T-helper 9 cell (primary cell): ENCODE measurements at places on chromosomes 5 and 9.

GRCh38 chr9:6551136-6551535 is 94.4 kb downstream of the GLDC start:
- DNase-seq = no peak

DNA sequence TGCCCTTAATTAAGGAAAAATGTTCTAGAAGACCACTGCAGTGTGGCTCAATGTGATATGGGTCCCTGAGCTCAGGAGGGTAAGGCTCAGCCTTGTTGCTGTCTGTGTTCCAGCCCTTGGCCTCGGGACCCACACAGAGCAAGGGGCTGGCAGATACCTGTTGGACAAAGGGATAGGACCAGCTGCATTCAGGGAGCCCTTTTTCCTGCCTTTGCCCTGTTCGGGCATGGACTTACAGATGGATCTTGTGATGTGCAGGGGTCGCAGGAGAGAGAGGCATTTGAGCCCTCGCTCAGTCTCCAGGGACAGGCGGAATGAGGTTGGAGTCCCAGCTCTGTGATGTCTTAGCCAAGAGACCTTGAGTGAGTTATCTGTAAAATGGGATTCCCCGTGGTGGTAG is 12.1 kb upstream of the BOD1 start:
- no peak for DNase-seq

GRCh38 chr5:127003798-127004495 is 26.4 kb downstream of the MARCHF3 start:
- no peak for DNase-seq

- no peak for DNase-seq
Observed at GRCh38 chr9:135810806-135811575, 96.4 kb downstream of the CAMSAP1 start.

GRCh38 chr5:149594206-149594895 is 13.1 kb downstream of the ARHGEF37 start:
- no peak for DNase-seq

DNA sequence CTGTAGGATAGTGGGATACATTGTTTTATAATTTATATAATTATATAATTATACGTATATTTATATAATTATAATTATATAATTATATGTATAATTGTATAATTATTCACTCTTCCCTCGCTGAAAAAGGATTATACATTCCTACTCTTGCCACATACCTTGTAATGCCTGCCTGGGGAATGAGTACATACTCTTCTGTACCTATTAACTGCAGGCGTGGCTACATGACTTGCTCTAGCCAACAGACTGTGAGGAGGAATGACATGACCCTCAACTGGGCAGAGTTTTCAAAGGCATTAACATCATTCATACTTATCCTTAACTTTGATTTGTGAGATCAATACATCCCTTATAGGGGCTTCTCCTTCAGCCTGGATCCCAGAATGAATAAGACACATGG is 19.1 kb downstream of the ERMP1 start:
- DNase-seq = no peak

DNA sequence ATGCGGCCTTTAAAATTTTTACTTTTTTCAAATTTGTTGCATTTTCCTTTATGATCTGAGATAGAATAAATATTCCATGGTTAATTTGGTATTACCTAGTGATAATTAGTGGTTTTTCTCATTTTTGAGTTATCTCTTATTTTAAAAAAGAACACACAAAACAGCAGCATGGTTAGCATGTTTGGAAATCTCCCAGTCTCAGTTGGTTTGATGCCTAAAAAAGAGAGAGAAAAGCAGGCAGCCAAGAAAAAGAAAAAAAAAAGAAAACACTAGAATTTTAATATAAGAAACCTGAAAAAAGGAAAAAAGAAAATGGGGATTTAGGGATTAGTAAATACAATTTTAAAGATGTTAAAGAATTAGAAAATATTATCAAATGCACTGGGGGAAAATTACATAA is 15.3 kb downstream of the SUSD1 start:
- no peak for DNase-seq

GRCh38 chr5:72402959-72403628 is 82.9 kb downstream of the PTCD2 start:
- no peak for DNase-seq

GRCh38 chr9:110048976-110049698 is 158.8 kb downstream of the C9orf152 start:
- no peak for DNase-seq

GRCh38 chr9:123954518-123955280 is 24.8 kb upstream of the DENND1A start:
- no peak for DNase-seq

GRCh38 chr9:135289081-135289491 is 190.5 kb upstream of the PPP1R26 start:
- no peak for DNase-seq

GRCh38 chr5:18992264-18992663 is 995.7 kb downstream of the CDH18 start:
- DNase-seq = no peak

DNA sequence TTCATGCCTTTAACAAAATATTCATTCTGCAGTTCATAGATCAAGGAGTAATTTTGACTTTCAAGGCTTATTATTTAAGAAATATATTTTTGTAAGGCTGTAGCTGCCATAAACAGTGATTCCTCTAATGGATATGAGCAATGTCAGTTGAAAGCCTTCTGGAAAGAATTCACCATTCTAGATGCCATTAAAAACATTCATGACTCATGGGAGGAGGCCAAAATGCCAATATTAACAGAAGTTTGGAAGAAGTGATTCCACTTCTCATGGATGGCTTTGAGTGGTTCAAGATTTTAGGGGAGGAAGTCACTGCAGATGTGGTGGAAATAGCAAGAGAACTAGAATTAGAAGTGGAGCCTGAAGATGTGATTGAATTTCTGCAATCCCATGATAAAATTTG is 229.1 kb downstream of the DEPDC1B start:
- DNase-seq = no peak

DNA sequence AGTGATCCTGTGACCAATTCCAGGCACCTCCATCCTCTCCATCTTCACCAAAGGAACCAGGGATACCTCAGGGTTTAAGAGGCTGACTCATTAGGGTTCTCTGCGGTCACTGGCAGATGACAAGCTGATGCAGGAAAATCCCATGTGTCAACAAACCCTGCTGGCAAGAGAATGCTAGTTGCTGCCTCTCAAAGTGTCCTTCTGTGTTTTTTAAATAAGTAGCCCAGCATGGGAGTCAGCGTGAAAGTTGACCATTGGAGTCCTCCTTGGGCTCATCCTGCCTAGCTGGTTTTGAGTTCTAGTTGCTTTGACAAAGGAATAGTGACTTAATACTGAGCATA is 200.2 kb downstream of the SLIT3 start:
- no peak for DNase-seq

- DNase-seq = no peak
Observed at GRCh38 chr5:145680169-145680568, 155.0 kb downstream of the PRELID2 start.

- DNase-seq = no peak
Observed at GRCh38 chr5:173782671-173783101, 105.5 kb upstream of the CPEB4 start.

DNA sequence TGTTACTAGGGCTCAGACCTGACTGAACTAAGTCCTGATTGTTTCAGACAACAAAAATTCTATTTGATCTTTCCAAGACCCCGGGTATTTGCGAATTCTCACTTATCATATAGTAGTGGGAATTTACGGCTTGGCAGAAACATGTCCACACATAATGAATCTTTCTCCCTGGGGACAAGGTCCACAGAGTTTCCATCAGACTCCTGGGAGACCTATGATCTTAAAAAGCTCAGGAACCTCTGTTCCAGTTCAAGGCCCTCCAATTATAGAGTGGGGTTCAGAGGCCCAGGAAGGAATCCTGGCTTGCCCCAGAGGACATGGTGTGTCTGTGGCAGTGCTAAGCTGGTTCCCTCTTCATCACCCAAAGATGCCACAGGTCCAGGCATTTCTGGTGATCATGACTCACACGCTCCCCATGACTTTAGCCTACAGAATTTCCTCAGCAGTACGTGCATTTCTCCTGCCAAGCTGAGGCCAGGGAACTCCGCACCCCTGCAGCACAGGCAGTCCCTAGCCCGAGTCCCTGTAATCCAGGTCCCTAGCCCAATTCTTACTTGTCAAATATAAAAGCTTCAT is 12.6 kb downstream of the RAPGEF1 start:
- no peak for DNase-seq

DNA sequence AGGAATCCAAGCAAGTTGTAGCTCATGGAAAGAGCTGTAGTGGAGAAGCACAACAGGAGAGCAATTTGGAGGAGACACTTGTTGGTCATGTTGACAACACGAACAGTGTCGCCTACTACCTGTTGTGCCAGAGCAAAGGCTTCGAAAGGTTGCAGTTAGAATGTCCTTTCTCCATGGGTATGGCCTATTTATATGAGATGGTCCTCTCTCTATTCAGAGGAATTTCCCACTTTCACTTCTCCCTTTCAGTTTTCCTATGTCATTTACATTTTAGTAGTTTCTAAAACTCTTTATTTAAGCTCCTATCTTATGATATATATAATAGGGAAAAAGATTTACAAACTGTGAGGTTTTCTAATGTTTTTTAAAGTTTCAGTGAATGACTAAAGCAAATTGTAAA is at the start of gene IFNB1:
TSS of gene IFNB1 (minus strand) at position 162 of the 400 bp plus-strand sequence. CDS start at position 89, 73 bp downstream.
- DNase-seq = no peak
